ENCODE measurements at places on chromosomes 16 and 17.

- DNase-seq, result peak; percentile 18
These were observed 2.8 kb upstream of the NAGPA start for GRCh38 chr16:5036228-5037156.

- DNase-seq, result no peak
These were observed 5.7 kb downstream of the LASP1 start for GRCh38 chr17:38875477-38876075.

GRCh38 chr16:25493136-25493811 is 198.5 kb upstream of the HS3ST4 start:
- DNase-seq, result no peak

GRCh38 chr16:5364186-5364585 is 266.6 kb upstream of the EEF2KMT start:
- DNase-seq, result no peak

GRCh38 chr17:80512233-80512632 is 32.4 kb upstream of the RPTOR start:
- no peak for DNase-seq

DNA sequence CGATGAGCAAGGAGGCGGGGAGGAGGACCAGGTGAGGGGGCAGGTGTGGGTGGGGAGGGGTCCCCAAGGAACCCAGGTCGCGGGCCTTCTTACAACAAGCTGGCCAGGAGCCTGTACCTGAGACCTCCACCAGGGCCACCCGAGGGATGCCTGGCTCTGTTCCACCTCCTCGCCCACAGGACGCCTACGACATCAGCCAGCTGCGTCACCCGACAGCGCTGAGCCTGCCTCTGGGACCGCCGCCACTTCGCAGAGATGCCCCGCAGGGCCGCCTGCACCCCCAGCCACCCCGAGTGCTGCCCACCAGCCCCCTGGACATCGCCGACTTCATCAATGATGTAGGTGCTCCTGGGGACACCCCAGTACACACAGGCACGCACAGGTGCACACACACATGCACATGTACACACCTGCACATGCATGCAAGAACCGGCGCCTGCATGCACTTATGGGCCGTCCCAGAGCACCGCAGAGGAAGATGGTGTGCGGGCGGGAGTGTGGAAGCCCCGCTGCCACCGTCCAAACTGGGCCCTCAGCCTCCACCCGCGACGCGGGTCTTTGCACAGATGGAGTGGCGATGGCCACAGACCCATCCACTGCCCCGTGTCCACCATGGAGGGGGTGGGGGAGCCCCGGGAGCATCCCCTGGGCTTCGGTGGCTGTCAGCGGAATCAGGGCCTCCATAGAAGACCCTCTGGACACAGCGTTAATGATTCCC is 6.6 kb downstream of the SLC22A31 start:
- no peak for DNase-seq

DNA sequence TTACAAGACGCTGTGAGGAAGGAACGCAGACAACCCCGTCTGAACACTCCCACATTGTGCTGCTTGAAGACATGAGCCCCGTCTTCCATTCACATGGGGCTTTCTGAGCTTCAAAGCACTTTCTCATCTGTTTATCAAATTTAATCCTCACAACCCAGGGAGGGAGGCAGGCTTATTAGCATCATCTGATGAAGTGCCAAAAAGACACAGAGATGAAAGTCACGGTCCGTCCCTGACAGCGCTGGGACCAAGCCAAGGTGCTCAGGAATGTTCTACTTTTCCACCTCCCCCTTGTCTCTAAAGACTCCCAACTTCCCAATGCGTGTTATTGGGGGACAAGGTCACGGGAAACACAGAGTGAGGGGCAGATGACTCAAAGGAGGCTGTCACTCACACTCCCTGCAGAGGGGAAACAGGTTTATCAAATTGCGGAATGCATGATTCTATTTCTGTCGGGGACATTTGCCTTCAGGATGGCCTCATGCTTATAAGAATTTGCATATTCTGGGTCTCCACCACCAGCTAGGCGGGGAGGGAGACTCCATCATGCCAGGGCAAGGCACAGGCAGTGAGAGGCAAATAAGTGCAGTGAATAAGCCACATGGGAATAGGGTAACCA is 10.7 kb downstream of the XYLT1 start:
- DNase-seq, result no peak

GRCh38 chr16:23518435-23518891 is 8.2 kb upstream of the GGA2 start:
- DNase-seq, result peak; percentile 40

DNA sequence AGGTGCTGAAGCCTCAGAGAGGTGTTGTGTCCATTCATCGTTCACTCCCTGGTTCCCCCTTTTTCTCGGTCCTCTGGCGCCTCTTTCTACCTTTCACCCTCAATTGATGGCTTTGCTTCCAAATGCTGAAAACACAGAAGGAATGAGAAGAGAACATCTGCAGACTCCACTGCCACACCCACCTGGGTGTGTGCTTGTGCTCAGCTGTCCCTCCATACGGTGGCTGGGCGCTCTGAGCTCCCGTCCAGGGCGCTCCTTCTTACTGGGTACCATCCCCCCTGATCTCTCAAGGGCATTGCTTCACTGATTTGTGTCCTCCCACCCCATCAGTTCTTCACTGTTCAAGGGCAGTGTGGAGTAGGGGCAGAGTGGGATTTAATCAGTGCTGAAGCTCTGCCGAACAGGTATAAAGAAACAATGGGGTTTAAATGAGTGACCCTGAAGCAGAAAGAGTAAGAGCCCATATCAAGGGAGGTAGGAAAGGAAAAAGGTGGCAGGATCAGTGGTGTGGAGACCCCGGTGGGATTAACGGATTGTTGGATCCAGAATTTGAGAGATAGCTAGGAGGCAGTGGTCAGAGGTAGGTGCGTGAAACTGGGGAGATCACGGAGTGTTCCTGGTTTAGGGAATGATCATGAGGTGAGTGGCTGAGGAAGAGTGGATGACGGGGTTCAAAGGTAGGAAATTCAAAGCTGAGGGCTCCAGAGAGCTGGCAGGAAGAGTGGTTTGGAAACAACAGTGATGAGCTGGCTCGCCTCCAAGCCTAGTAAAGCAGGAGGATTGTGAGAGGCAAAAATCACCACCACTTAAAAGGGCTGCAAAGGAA is 40.8 kb downstream of the MRTFB start:
- DNase-seq, result no peak

GRCh38 chr16:3115003-3115402 is 2.6 kb downstream of the ZNF205 start:
- DNase-seq, result no peak

DNA sequence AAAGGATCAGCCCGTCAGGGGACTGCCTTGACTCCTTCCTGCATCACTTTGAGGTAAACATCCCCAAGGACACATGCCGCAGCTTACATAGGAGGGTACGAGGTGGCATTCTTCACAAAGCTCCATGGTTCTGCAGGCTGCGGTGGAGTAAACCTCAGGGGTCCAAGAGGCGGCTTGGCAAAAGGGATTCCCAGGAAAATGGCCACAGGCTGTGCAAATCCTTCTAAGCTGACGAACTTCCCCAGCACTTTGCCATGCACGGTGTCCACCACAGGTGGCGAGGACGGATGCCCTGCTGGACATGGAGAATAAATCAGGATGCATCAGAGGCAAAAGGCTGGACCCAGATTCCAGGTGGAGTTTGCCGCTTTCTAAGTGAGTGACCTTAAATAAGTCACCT is 4.2 kb downstream of the CES1 start:
- DNase-seq, result no peak

- DNase-seq, result no peak
These were observed 36.8 kb upstream of the BCAR1 start for GRCh38 chr16:75288181-75288580.

DNA sequence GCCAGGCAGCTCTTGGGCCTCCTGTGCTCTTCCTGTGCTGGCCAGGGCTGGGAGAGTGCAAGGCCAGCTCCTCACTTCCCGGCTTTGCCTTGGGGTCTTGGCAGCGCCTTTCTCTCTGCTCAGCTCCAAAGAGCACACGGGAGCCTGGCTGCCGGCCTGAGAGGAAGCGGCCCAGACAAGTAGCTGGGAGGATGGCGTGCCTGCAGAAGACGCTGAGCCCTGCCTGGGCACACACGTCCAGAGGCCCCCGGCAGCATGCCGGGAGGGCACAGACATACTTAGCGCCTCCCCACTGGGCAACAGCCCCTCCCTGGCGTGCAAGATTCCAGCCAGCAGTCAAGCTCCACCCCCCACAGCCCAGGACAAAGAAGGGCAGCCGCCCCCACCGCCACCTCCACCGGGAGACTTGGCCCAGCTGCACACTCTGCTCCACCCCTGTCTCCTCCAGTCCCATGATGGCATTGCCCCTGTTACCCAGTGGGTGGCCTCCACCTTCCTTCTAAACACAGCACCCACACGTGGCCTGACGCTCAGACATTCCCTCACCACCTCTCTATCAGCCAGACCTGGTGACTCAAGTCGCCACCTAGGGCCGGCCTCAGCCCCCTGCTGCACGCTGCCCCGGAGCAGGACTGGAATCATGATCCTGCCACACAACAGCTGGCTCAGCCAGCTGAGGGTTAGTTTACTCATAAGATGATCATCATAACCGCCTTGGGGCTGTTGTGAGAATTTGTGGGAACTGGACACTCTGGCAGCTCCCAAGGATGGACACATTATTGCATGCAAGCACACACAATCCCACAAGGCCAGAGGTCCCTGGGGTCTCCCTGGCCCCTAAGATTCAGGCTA is 12.4 kb downstream of the SGCA start:
- DNase-seq, result peak; percentile 42

DNA sequence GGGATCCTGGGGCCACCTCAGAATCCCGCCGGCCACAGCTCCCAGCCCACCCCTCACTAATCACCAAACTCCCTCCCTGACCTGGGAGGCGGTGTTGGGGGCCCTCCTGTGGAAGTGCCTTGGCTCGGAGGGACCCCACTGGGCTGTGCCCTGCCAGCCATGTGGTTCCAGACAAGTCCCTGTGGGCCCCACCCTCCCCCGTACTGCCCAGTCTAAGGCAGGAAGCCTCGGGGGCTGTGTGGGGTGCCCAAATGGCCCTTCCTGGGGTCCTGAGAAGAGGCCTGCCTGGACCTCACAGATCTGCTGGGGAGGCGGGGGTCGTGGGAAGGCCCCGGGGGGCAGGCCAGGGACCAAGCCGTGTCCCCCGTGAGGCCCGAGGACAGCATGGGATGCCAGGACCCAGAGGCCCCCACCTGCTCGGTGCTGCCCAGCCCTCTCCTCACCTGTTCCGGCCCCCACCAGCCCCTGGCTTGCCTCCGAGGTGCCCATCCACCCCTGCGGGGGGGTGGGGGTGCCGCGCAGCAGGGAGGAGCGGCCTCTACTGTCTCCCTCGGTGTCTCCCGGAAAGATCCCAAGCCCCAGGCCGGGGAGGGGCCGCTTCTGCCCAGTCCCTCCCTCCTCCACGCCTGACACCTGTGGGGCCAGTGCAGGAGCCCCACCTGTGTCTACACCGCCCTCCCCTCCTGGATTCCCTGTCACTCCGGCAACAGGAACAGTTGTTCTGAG is 9.3 kb upstream of the KREMEN2 start:
- DNase-seq, result no peak

- peak; percentile 41 for DNase-seq
These were observed 147.1 kb downstream of the TANC2 start for GRCh38 chr17:63113167-63113566.

DNA sequence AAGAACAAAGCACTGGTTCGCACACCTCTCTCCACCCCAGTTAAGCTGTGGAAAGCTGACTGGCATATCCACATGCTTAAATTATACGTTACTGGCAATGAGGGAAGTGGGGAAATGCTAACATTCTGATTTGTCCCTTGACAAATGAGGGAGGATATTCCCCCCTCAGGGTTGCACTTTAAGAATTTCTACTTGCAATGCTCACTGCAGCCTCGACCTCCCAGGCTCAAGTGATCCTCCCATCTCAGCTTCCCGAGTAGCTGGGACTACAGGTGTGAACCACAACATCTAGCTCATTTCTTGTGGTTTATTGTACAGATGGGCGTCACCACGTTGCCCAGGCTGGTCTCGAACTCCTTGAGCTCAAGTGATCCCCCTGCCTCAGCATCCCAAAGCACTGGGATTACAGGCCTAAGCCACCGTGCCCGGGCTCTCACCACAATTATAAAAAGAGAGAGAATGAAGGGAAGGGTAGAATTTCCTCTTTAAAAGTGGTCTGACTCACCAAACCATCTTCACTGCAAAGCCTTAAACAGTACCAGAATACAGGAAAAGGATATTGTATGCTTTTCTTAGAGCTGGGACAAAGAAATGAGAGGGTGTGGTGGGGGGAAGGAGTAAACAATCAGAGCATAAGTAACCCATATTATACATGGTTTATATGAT is 38.9 kb downstream of the KANSL1 start:
- DNase-seq, result peak; percentile 34

DNA sequence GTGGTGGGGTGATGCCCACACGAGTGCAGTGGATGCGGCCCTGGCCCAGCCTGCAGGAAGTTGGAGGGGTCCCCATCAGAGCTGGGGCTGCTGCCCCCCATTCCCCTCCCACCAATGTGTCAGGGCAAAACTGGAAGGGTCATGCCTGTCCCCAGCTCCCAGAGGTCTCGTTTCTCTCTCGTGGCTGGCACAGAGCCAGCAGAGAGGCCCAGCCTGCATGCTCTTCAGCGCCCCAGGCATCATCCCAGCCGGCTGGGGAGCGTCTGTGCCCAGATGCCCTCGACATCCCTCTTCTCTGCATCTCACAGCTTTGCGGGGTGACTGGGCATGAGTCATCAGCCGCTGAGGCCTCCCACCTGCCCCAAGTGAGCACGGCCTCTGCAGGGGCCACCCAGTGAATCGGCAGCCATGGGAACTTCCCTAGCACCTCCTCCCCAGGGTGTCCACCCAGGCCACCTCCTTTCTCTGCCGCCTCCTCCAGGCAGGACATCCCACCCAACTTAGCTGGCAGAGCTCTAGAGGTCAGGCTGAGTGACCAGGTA is 9.8 kb upstream of the CSNK1D start:
- no peak for DNase-seq

DNA sequence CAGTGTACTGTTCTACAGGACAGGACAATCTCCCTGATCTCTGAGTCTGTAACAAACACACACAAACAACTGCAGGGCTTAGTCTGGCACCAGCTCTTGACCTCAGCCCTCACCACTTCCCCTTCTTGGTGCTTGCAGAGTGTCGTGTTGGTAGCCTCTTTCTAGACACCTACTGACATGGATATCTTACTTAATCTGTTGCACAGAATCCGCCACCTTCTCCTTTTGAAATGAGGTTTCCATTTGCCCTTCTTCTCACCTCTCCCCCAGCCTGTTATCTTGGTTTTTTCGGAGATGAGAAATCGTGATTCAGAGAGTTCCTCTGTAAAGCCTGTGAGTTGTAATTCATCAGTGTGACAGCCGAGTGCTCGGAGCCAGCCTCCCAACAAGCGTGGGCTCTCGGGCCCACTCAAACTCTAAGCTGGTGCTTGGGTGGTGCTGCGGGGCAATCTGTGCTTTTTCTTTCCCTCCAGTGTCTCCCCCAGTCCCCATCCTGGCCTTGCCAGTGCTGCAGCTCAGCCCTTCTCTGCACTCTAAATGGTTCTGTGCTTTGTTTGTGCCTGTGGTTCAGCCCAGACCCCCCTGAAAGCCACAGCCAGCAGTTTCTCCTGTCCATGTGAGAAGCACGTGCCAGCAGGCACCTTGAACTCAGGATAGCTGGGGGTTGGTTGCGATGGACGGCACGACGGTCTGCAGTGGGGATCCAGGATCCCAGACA is 28.1 kb downstream of the KIAA0513 start:
- peak; percentile 94 for DNase-seq

GRCh38 chr17:27496437-27496943 is 40.2 kb downstream of the KSR1 start:
- DNase-seq, result no peak

Measured in Kasumi-1 (cell line).